HAP-1 (cell line): ENCODE measurements at places on chromosomes 13 and 19.

GRCh38 chr13:29105779-29106178, 285.6 kb downstream of the MTUS2 start:
- DNase-seq, result no peak

DNA sequence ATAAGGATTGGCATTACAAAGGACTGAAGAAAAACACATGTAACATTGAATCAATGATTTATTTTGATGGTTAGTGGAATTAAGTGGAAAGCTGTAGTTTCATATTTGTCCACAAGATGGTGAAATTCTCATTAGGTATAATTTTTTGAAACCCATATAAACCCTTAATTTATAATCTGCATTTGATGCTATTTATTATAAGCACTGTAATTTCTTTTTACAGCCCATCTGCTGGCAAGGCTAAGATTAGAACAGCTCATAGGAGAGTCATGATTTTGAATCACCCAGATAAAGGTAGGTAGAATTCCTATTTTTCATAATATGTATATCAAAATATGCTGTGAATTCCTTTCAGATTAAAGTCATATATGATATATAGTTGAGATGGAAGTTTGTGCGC, 62.2 kb downstream of the DNAJC15 start:
- peak; percentile 49 for DNase-seq

DNA sequence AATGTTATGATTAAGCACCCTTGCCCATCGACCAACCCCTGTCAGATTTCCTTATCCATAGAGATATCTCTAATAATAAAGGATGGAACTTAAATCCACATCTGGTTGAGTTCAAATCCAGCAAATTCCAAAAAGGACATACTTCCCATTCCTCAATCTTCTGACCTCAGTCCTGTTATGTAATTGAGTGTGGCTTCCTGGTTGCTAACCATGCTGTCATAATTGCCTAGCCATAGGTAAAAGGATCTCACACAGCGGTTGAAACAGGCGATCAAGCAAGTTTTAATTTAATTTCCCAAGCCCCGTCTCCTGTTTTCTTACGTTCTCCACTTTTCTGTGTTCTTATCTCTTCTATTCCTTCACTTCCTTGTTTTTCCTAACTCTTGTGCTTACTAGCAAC, 550.3 kb downstream of the GPC6 start:
- DNase-seq, result no peak

- DNase-seq, result peak; percentile 70
Observed at GRCh38 chr13:99617474-99618255, 116.4 kb downstream of the TM9SF2 start.

DNA sequence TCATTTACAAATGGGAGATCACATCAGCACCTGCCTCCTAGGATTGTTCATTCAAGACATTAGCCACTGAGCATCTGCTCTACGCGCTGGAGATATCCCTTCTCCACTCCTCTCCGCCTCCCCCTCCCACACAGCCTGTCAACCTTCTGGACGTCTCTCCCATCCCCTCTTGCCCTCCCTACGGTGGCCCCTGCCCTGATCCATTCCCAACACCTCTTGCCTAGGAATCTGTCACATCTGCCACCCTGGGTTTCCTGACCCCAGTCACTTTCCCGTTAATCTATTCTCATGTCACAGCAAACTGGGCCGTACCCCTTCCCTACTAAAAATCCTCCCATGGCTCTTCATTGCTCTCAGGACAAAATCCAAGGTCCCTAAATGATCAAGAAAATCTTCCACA, 10.3 kb downstream of the DYRK1B start:
- no peak for DNase-seq

- DNase-seq, result no peak
Observed at GRCh38 chr13:33911521-33911920, 93.6 kb downstream of the RFC3 start.

DNA sequence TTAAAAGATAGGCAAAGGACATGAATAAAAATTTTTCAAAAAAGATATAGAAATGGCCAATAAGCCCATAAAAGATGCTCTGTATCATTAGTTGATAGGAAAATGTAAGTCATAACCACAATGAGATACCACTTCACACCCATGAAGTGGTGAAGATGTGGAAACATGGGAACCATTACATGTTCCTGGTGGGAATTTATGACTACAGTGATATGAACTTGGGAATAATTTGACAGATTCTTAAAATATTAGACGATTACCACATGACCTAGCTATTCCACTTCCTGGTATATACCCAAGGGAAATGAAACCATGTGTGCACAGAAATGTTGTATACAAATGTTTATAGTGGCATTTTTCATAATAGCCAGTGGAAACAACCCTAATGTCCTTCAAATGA, 232.2 kb downstream of the GGACT start:
- DNase-seq, result no peak

DNA sequence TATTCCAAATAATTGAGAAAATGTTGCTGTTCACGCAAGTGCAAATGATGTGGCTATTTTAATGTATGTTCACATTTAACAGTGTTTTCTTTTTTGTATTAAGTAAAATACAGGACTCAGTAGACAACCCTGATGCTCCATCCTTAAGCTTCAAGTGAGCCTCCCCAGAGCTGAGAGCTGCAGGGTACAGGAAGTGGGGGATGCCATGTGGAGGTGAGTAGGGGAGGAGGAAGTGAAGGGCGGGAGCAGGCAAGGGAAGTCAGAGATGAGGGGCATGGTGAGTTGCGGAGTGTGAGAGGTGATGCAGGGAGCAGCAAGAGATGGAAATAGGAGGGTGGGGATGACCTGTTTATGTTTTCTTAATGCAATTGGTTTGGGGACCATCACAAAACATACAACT, 711.0 kb downstream of the UQCRFS1 start:
- DNase-seq, result no peak

DNA sequence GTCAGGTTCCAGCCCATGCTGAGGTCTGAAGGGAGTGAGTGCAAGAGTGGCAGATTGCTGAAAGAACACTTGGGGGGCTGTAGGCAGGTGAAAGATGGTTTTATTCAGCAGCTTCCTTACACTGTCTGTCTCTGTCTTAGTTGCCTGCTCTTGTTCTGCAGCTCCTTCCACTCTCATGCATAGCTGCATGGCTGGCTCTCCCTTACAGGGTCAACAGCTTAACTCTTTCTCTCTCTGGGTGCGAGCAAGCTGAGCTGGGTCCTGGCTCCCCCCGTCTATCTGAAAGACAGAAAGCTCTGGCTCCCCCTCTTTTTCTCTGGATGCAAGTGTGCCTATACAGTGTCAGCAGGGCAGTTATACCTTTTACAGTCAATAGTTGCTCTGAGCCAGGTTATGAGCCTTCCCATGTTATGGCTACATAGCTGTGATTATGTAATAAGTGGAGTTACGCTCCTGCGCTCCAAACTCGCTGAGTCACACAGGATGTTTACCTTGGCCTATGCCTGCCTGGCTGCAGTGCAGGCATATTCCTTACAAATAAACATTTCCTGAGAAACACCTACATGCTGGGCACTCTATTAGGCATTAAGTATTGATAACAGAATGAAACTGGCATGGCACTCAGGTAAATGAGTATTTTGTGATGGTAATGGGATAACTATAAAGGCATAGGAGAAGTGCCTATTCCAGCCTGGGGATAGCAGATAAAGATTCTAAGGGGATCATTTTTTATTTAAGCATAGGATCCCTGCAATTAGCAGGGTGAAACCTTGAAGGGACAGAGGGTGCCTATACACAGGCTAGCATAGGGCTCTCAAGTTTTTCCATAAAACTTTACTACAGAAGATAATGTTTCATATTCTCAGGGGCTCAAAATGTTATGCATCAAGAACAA, 826.9 kb upstream of the PCDH9 start:
- DNase-seq, result peak; percentile 10

GRCh38 chr19:15702534-15702930, 25.3 kb upstream of the OR10H2 start:
- DNase-seq, result peak; percentile 11
